ENCODE measurements at places on chromosomes 12 and 14.

- no peak for DNase-seq
These were observed 291.9 kb downstream of the FUT8 start for GRCh38 chr14:65704437-65704836.

GRCh38 chr12:64983771-64984278 is 137.3 kb downstream of the WIF1 start:
- no peak for DNase-seq

GRCh38 chr12:14514154-14514842 is 53.4 kb downstream of the PLBD1 start:
- DNase-seq = no peak

DNA sequence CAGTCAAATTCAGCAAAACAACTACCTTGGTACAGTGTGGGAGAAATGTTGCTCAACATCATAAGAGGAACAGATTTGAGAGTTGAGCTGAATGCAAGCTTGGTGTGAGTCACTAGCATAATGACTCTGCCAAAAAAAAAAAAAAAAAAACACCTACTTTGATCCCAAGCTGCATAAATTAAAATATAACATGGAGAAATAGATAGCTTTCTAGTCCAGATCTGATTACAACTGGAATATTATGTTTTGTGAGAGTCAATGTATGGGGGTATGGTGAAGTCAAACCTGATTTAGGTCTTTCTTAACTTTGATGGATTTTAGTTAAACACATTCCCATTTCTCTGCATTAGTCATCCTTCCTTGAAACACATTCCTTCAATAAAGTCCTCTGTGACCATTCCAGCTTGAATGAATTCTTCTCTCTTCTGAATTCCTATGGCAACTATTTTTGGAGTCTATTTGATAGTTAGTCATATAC is 188.1 kb downstream of the SLC5A8 start:
- no peak for DNase-seq

- peak; percentile 25 for DNase-seq
These were observed 26.7 kb upstream of the YBX3 start for GRCh38 chr12:10749700-10750384.

GRCh38 chr12:104321949-104322348 is 18.4 kb downstream of the EID3 start:
- DNase-seq = no peak

DNA sequence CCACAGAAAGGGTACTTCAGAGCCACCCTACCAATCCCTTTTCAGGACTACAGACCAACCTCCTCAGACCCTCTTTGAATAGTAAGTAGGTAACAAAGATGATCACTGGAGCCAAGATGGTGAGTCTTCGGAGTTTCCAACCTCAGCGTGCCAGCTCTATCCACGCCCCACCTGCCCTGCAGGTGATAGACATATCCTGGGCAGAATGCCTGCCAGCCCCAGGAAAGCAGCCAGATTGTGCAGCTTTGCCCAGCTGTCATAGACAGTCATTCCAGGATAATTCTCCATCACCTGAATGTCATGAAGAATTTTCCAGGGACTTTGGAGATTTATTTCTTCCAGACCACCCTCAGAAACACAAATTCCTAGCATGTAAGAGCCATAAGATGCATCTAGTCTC is 434.4 kb downstream of the RGS6 start:
- DNase-seq = no peak

DNA sequence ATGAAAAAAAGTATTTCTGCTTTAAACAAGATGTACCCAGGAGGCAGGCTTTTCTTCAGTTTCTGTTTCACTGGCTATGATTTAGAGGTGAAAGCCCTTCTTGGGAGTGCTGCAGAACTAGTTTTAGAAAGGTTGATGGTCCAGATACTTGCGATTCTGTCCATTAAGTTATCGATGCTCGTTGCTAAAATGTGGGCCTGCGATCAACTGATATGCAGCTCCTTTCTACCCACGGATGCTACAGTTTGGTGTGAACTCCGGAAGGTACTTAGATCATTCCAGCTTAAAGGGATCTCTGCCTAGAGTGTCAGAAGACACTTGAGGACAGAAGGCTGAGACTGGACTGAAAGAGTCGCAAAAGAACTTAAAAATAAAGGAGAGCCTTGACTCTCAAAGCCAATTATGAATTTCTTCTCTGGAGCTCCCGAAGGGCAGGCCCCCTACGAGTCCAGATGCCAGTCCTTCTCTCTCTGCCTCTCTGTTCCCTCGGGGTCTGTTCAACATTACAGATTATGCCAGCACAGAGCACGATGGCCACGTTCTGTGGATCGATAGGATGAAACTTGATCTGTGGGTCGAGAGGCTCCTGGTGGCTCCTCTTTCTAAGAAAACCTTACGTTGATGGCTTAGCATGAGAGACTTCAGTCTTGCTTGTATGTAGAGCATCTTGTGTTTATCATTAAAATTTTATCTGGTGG is 40.0 kb downstream of the FBXW8 start:
- no peak for DNase-seq

DNA sequence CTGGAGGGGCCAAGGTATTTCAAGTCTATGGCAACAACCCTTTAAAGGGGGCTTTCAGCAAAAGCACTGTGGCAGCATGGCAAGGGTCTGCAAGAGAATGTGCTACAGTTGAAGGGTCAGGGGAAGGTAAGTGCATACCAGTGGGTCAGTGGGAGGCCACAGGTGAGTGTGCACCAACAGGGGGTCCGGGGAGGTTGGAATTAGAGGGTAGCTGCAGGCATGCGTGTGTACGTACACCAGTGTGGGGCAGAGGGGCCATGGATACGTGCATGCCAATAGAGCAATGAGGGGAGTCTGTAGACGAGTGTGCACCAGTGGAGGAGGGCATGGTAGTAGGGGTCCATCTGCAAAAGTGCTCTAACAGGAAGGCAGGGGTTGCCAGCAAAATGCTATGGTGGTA is 448.9 kb downstream of the NAV3 start:
- no peak for DNase-seq

- DNase-seq = no peak
These were observed 359.8 kb downstream of the ATP23 start for GRCh38 chr12:58301038-58301729.

GRCh38 chr14:105058521-105059034 is 6.7 kb downstream of the GPR132 start:
- no peak for DNase-seq

- DNase-seq = no peak
These were observed 128.6 kb upstream of the PLEKHG7 start for GRCh38 chr12:92574051-92574783.

DNA sequence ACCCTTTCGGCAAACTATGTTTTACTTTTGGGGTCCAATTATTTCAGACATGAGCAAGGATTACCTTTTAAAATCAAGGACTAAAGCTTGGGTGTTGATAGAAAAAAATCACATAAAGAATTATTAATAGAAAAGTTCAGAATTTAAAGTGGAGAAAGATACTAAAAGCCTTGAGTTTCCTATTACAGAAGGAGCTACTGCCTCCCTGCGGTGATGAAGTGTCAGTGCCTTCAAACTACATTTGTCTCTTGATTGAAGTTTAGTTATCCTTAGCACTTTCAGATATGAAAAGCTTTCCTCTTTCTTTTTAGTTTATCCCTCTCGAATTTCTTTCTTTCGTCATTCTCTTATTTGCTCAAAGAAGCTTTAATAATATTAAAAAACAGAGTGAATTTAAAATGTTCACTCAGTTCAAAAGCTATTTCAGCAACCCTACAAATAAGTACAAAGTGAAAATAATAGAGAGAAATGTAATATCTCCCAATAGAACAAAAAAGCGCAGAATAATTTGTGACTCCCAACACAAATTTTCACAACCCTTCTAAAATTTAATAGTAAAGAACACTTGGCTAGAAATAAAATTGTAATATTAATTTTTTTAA is 87.6 kb downstream of the SEC23A start:
- DNase-seq = no peak

GRCh38 chr12:13443498-13443897 is 247.0 kb downstream of the EMP1 start:
- no peak for DNase-seq

- no peak for DNase-seq
These were observed 25.1 kb downstream of the AHNAK2 start for GRCh38 chr14:104953097-104953496.

GRCh38 chr12:121673013-121673511 is 3.6 kb upstream of the MORN3 start:
- DNase-seq = no peak

DNA sequence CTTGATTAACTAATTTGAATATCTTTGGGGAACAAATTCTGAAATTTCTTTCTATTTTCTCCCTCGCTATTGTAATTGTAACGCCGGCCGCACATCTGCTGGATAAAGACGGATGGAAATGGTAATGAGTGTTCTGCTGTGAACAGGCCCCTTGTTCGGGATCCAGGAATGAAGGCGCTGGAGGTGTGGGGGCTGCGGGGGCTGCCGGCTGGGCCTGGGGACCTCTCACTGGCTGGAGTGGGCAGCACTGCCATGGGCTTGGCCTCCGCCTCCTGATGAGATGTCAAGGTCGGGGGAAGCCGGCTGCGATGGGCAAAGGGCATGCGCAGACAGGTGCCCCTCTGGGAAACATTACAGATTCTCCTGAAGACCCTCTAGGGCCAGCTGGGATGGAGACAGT is 175.4 kb downstream of the PHETA1 start:
- no peak for DNase-seq

GRCh38 chr12:126397071-126397581 is 1331.9 kb downstream of the AACS start:
- DNase-seq = no peak

Measured in activated T-helper 1 cell treated with Interleukin-2 at 50 U/mL for 16 hours (primary cell).